ENCODE measurements at places on chromosomes 6 and 20. TPM values are rescaled to one million over a fixed set of nuclear protein-coding genes. Genes with fewer than 3 reads are reported as not detected.

The KIAA0408 gene
- total RNA-seq, result 3.1 TPM

The PGK2 gene
- total RNA-seq, result not detected

The GNMT gene
- 2.3 TPM for total RNA-seq

The TCF19 gene
- total RNA-seq, result 3.6 TPM

The SMIM26 gene
- 108 TPM for total RNA-seq

The ERVFRD-1 gene
- 0.05 TPM for total RNA-seq

The CSNK2B gene
- 95.1 TPM for total RNA-seq

The ZNF391 gene
- total RNA-seq, result 0.51 TPM

The CRYBG1 gene
- total RNA-seq, result 1.6 TPM

The SSTR4 gene
- total RNA-seq, result not detected

The TFAP2A gene
- 0.51 TPM for total RNA-seq

DNA sequence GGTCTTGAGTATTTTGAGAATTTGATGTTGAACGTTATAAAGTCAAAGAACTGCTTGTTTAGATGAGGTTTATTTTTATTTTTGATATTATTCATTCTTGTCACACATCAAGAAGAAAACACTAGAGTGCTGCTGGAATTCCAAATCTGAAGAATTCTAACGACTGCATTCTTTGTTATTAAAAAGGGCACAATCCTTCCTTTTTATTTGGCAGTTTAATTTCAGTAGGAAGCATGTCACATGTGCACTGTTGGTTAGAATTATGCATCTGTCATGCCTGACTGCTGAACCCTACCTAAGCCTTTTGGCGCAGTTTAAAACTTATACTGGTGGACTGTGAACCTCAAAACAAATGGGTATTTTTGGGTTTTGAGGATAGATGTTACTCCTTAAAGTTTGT is 4.0 kb downstream of the ID4 start:
- no peak for DNase-seq

DNA sequence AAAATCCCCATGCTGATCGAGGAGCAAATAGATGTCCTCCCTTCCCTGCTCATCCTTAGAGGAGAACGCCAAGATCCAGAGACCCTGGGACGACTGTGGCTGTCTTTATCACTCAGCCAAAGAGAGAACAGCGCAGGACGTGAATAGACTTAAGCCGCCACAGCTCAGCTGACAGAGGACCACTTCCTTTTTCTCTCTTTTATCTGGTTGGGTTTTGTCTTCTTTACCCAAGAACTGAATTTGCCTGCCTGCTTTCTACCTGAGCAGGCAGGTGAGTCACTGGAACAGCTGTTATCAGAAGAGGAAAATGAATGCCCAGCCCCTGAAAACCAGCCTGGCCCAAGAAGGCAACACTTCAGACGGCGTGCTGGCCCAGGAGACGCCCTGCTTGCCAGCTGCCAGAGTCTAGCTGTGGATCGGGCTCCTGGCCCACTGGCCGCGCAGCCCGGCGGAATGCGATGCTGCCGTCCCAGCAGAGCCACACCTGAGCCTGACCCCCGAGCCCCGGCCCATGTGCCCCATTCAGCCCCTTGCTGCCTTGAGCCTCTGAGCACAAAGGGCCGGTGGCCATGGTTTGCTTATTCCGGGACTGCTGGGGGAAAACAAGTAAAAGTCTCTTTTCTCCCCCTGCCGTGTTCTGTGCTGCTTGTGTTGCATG is 82.1 kb downstream of the TCP11 start:
- peak; percentile 47 for DNase-seq

DNA sequence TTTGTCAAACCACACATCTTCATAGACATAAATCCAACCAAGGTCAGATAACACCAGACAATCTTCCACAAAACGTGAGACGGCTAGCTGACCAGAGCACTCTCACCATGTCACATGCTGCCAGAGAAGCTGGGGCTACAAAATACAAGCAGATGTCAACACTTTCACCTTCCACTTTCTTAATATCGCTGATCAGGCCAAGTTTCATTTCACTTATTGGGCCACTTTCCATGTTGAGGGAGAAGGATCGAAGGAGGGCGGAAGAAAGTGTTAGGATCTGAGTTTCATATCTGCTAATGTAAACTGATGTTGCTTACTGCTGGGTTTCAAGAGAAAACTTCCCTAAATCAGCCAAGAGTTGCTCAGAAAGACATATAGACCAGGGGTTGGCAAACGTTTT is 177.0 kb upstream of the PRDM1 start:
- DNase-seq, result no peak

GRCh38 chr20:40443753-40444152 is 245.3 kb downstream of the MAFB start:
- no peak for DNase-seq

GRCh38 chr6:125659887-125660286 is 89.5 kb upstream of the HEY2 start:
- no peak for DNase-seq

DNA sequence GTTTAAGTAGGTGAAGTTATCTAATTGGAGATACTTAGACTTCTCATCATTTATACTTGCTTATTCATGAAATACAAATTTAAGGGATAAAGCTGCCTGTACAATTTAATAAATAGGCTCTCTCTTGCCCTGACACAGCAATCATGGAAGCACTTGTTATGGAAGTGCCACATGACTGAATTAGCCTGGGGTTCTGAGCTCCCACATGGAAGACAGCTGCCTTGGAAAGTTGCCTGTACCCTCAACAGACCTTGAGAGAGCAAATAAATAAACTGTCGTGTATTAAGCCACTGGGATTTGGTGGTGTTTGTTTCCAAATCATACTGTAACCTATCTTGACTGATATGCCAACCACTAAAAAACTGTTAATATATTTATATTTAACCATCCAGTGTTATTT is 87.0 kb upstream of the RSPO3 start:
- DNase-seq, result no peak

DNA sequence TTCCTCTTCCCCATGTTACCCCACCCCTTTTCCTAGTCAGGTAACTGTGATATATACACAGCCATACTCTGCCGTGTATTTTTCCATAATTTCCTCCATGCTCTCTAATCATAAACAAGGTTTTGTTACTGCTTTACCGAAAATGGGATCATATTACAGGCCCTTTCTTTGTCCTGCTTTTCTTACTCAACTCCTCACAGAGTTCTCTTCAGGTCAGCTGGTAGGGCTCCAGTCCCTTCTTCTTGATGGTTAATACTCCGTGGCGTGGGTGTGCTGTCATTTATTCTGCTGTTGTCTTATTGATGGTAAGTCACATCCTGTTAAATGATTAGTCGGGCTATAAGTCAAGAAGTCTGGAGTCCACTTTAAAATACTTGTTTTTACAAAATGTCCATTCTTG is 24.9 kb upstream of the PI16 start:
- DNase-seq, result no peak

GRCh38 chr6:139135578-139136545 is 982 bp downstream of the HECA start:
- peak; percentile 86 for DNase-seq

DNA sequence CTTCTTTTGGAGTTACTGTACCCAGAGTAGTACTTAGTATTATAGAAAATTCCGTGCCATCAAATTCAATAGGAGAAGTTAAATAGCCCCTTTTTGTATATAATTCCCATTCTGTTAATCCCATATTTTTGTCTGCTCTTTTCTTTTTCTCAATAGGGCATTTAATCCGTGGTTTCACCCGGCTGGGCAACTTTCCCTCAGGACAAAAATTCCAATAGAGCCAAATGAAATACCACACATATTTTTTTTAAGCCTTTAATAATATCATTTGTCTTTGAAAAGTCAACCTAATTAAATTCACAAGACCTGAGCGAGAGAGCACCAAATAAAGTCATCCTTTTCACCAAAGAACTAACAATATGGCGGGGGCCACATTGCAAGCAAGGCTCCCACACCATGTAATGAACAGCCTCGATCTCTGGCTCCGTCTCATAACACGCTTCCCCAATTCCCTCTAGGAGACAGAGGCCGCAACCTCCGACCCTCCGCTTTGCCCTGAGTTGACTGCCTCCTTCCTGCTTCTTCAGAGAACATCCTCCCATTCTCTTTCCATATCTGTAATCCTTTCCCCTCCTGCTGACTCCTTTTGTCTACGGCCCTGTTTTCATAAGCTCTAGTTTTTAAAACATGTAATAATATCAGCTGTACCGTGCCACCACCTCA is 13.6 kb downstream of the NHSL1 start:
- DNase-seq, result no peak

- no peak for DNase-seq
Observed at GRCh38 chr6:142881290-142881689, 63.7 kb downstream of the HIVEP2 start.

GRCh38 chr6:32935551-32936238 is 5.1 kb downstream of the HLA-DMB start:
- DNase-seq, result no peak

DNA sequence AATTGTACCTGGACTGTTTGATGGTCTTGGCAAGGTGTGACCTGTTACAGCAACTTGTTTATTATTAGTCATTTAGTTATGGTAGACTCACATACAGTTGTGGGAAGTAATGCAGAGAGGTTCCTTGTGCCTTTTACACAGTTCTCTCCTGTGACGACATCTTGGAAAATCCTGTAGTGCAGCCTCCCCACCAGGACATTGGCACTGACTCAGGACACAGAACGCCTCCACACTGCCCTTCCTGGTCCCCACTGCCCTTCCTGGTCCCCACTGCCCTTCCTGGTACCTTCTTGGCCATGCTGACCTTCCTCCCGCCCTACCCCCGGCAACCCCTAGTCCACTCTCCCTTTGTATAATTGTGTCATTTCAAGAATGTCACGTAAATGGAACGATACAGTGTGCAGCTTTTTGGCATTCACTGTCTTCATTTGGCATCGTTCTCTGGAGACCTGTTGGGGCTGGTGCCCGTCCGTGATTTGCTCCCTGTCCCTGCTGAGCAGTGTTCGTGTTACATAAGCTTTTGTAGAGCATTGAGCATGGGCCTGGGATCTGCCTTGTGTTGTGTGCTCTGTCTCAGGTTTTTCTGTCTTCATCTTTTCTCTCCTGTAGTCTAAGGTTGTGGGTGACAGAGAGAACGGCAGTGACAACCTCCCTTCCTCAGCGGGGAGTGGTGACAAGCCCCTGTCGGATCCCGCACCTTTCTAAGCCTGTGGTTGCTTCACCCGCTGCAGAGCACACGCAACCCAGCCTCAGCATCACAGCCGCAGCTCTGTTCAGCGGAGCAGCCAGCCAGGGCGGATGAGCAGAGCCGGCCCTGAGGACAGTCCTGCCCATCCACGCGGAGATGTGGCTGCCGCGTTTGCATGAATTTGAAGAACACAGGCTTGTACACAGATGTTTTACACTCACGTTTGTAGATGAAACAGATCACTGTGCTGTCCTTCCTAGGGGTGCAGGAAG is 5.4 kb upstream of the DNAJC5 start:
- no peak for DNase-seq

- DNase-seq, result no peak
Observed at GRCh38 chr6:18237167-18237566, 27.2 kb downstream of the DEK start.

DNA sequence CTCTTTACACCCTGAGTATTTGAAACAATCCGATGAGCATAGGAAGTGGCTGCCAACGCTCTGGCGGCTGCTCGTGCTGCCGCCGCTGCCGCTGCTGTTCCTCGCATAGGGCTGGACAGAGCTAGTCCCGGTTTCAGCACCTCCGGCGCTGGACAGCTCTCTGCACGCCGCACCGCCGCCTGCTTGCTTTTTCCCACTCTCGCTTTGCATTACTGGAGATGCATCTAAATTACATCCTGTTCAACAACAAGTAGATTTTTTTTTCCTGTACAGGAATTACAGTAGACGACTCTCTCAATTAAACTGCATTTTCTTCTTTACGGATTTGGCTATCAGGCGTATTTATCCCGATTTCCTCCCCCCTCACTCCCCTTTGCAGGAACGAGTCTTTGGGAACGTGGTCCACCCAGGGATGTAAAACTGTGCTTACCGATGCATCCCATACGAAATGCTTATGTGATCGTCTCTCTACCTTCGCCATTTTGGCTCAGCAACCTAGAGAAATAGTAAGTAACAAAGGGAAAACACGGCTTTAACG is 563.8 kb downstream of the LMBRD1 start:
- peak; percentile 83 for DNase-seq

- DNase-seq, result no peak
Observed at GRCh38 chr6:157542414-157543160, 161.6 kb downstream of the ZDHHC14 start.

DNA sequence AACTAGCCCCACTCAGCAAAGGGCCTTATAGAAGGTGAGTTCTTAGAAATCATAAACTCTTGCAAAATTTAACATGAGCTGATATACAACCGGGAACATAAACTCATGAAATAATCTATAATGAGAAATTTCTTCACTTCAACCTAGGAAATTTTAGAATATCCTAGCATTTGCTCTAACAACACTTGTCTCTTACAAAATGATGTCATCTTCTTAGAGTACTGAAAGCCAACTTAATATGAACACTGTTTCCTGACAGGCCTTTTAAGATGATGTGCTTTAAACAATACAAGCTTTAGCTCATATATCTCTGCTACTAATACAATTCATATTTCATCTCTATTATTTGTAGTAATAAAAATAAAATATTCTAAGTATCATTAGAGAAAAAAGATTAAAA is 932 bp downstream of the PACRG start:
- DNase-seq, result no peak

GRCh38 chr6:149860834-149861602 is 3.1 kb downstream of the LRP11 start:
- no peak for DNase-seq

DNA sequence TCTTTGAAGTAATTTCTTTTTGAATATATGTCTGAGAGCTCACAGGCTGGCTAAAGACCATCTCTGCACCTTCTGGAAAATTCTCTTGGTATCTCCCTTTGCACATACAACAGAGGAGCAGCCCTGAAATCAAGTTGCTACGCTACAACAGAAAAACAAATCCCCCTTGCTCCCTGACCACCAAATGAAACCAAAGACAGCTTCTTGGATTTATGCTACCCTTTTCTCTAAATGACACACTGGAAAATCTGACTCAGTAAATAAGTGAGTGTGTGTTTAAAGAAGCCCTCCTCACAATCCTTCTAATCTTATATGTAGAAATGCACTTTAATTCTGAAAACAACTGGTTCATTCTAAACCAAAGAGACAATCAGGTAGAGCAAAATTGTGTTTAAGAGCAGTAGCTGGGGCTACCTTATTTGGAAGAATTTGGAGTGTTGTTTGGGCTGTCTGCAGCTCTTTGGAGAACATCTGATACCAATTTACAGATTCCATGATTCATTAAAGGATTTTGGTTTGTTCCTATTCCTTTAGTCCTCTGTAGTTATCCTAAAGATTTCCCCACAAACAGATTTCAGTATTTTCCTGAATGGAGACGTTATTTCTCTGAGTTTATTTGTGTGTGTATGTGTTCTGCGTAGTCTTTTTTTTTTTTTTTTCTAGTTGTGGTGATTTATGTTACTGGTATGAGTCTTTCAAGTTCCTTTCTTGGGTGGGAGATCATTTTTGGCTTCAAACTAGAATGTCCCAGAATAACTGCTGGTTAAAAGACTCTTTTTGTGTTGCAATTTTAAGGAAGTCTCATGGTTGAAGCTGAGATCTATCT is 36.4 kb upstream of the UTRN start:
- DNase-seq, result no peak

GRCh38 chr6:78476561-78476960 is 390.8 kb upstream of the IRAK1BP1 start:
- DNase-seq, result no peak

- no peak for DNase-seq
Observed at GRCh38 chr20:3763671-3764601, 3.6 kb downstream of the ADISSP start.
